H1 (cell line): ENCODE measurements at places on chromosomes 12 and 14. TPM values are rescaled to one million over a fixed set of nuclear protein-coding genes. Genes with fewer than 3 reads are reported as not detected.

- no peaks in the 10 kb centered on the region for H3K36me3 ChIP-seq
- H3K4me1 ChIP-seq = no peaks in the 10 kb centered on the region
- H3K27me3 ChIP-seq = no peaks in the 10 kb centered on the region
- DNase-seq = no peak
- H3K27ac ChIP-seq = no peak overlapping the region
These were observed 126.9 kb downstream of the DUSP6 start for GRCh38 chr12:89225401-89225800.

CRIP1 gene
- 1.2 and 2.4 TPM in 2 replicates for total RNA-seq

CD69 gene
- total RNA-seq = not detected in 2 replicates

DNA sequence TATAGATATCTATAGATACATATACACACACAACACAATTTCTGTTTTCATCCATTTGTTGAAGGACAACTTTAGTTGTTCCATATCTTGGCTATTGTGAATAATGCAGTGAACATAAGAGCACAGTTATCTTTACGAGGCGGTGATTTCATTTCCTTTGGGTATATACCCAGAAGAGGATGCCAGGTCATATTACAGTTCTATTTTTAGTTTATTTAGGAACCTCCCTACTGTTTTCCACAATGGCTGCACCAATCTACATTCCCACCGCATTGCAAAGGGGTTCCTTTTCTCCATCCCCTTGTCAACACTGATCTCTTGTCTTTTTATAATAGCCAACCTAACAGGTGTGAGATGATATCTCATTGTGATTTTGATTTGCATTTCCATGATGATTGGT, 143.4 kb upstream of the ARHGAP5 start:
- no peaks in the 10 kb centered on the region for H3K4me1 ChIP-seq
- H3K27ac ChIP-seq = no peak overlapping the region
- H3K27me3 ChIP-seq = no peaks in the 10 kb centered on the region
- H3K36me3 ChIP-seq = no peaks in the 10 kb centered on the region
- H3K4me3 ChIP-seq = no peak overlapping the region

GRCh38 chr14:60573943-60574495, 65.1 kb downstream of the SIX6 start:
- DNase-seq = no peak
- no peaks in the 10 kb centered on the region for H3K27me3 ChIP-seq
- no peaks in the 10 kb centered on the region for H3K4me1 ChIP-seq
- H3K4me3 ChIP-seq = no peak overlapping the region
- H3K27ac ChIP-seq = no peak overlapping the region

KRT6B gene
- not detected in 2 replicates for total RNA-seq

- H3K27me3 ChIP-seq = no peaks in the 10 kb centered on the region
- no peak for DNase-seq
- peaks cover 9% of the 10 kb centered on the region; the same call in 1 of the 2 replicates for H3K36me3 ChIP-seq
- H3K27ac ChIP-seq = no peak overlapping the region
- H3K4me1 ChIP-seq = no peaks in the 10 kb centered on the region
- H3K4me3 ChIP-seq = no peak overlapping the region
These were observed 4.2 kb downstream of the ACYP1 start for GRCh38 chr14:75059642-75060041.

GRCh38 chr12:118359541-118359915, 13.2 kb downstream of the TAOK3 start:
- no peak for DNase-seq
- H3K4me3 ChIP-seq = no peak overlapping the region
- H3K27me3 ChIP-seq = no peaks in the 10 kb centered on the region
- H3K4me1 ChIP-seq = no peaks in the 10 kb centered on the region

NEUROD4 gene
- not detected in 2 replicates for total RNA-seq

TMPRSS12 gene
- not detected in 2 replicates for total RNA-seq

DNA sequence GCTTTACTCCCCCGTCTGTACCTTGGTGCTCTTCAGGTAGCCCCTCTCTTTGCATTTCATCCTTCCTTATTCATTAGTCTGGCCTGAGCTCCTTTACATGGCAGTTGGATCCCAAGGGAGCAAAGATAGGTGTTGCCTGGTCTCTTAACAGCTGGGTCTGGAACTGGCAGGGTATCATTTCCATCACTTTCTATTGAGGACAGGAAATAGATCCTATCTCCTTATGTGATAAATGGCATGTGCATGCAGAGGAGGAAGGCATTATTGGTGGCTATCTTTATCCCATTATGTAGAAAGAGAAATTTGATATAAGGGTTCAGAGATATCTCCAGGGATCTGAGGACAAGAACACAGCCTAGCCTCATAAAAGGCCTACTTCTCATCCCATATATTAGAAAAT, 54.6 kb upstream of the OAS1 start:
- no peaks in the 10 kb centered on the region for H3K36me3 ChIP-seq
- H3K4me3 ChIP-seq = no peak overlapping the region
- H3K4me1 ChIP-seq = no peaks in the 10 kb centered on the region

GRCh38 chr12:101485021-101485420, 9.9 kb downstream of the SPIC start:
- H3K27me3 ChIP-seq = no peaks in the 10 kb centered on the region
- no peak for DNase-seq
- H3K4me1 ChIP-seq = no peaks in the 10 kb centered on the region
- H3K27ac ChIP-seq = no peak overlapping the region

BDKRB2 gene
- 0.13 TPM in 2 replicates for total RNA-seq

DNA sequence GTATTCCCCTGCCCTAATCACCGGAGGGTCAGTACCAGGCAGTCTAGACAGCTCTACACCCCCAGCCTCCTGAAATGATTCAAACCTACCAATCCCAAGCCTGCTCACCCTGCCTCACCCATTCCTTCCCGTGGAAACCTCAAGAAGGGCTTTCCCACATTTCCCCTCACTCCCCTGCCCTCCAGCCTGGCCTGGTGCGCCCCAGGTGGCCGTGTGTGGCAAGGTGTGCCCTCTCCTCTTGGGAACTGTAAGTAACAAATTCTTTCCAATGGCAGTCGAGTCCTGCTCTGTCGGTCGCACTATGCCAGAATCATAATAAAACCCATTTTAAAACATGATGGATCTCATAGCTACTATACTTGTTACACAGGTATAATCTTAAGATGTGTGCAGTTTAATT, 13.9 kb upstream of the DEGS2 start:
- no peaks in the 10 kb centered on the region for H3K36me3 ChIP-seq
- H3K4me3 ChIP-seq = no peak overlapping the region
- H3K4me1 ChIP-seq = no peaks in the 10 kb centered on the region
- no peaks in the 10 kb centered on the region for H3K27me3 ChIP-seq
